ENCODE measurements at places on chromosomes 4 and X.

GRCh38 chr4:187181054-187181453, 457.4 kb upstream of the FAT1 start:
- ATAC-seq, result no peak

GRCh38 chr4:184536065-184536880, 61.9 kb upstream of the IRF2 start:
- ATAC-seq, result no peak

GRCh38 chr4:31516520-31516919, 796.4 kb downstream of the PCDH7 start:
- no peak for ATAC-seq

DNA sequence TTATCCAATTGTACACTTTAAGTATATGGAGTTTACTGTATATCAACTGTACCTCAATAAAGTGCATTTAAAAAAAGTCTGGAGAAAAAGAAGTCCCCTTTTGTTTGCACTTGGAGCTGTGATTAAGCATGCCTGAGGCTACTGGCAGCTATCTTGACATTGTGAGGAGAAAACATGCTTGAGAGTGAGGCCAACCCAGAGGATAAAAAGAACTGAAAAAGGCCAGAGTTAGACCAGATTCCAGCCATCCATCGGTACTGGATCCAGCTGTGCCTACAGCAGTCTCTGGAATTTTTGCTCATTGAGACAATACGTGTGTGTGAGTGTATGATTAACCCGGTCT, 57.4 kb downstream of the LGI2 start:
- no peak for ATAC-seq

- peak; percentile 45 for ATAC-seq
These were observed 11.3 kb upstream of the LONRF3 start for GRCh38 chrX:118963159-118963558.

DNA sequence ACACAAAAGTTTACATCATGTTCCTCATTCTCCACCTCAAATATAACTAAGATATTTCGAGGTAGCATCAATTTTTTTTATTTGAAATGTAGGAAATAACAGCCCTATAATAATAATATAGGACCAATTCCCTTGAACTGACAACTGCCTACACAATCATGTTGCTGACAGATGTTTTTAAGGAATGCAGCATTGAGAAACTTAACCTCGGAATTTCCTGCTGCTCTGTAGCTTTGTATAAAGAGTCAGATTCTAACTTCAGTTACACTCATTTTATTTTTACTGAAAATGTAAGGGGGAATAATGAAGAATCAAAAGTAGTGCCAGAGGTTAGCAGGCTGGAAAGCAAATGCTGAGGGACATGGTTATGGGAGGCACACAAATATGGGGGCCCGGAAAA, 235.8 kb downstream of the RBMX2 start:
- no peak for ATAC-seq

DNA sequence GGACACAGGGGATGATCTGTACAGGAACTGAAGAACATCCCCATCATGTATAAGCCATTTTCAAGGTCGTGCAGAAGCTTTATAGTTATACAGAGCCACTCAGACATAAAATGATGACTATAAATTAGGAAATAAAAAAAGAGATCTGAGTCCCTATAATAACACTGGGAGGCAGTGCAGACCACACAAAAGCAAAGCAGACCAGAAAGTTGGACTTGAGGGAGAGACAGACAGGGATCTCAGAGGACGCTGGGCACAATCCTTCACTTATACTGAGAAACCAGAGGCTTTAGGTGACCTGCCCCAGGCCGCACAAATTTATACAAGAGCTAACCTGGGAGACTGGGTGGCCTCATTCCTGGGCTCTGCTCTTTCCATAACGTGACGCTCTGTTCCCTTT, 70.5 kb downstream of the HADH start:
- no peak for ATAC-seq

DNA sequence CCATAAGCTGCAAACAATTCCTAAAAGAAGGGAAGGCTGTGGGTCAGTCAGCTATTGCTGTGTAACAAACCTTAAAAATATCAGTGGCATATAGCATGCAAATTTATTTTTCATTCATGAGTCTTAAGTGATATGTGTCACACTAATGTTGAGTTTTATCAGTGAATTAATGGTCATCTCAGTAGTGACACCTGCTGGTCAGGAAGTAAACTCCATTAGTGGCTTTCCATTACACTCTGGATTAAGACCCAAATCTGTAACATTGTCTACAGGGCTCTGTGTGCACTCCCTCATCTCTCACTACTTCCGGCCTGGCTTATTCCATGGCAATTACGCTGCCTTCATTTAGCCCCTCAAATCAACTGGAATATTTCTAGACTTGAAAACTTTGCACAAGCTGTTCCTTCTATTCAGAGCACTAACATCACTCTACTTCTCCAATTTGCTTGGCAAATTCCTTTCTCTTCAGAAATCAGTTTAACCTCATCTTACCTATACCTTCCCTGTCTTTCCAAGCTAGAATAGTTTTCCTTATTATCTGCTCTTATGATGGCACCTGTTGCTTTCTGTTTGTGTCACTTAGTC, 217.3 kb upstream of the TAPT1 start:
- no peak for ATAC-seq

- no peak for ATAC-seq
These were observed 70.8 kb upstream of the RAI2 start for GRCh38 chrX:17931855-17932254.

GRCh38 chrX:9845578-9845952, 59.3 kb downstream of the SHROOM2 start:
- no peak for ATAC-seq

- ATAC-seq, result no peak
These were observed 1080.4 kb upstream of the INTU start for GRCh38 chr4:126552321-126552720.

DNA sequence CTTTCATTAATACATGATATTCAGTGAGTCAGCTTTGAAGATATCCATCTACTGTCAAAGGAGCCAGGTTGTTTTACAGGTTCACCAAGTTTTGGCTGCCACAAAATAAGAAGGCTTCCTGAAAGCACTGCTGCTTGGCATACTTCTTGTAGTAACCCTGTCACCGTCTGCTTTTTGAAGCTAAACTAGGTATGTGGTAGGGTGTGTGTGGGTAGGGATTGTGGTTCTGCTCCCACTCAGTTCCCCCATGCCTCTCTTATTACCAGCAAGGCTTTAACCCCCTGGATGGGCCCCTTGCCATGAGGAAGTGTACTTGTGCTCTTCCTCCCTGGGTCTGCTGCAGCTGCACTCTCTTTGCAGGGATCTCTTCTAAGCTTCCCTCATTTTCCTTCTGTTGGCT, 191.2 kb downstream of the BANK1 start:
- ATAC-seq, result peak; percentile 78

DNA sequence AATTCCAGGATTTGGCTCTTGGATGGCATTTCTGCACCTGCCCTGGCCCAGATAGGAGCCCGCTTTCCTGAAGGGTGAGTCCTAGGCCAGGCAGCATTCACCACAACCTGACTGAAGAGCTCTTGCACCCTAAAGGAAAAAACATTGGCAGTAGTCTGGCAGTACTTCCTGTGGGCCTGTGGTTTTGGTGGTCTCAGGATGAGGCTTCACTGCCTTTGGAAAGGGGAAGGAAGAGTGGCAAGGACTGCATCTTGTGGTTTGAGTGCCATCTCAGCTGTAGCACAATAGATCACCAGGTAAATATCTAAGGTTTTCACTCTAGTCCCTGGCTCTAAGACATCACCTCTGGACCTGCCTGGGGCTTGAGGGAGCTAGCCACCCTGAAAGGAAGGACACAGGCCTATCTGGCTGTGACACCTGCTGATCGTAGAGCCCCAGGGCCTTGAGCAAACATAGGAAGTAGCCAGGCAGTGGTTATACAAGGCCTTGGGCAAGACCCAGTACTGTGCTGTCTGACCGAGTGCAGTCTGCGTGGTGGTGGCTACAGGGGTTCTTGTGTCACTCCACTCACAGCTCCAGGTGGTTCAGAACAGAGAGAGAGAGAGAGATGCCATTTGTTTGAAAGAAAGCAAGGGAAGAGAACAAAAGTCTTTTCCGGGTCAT, 28.5 kb upstream of the PRRG1 start:
- ATAC-seq, result no peak

DNA sequence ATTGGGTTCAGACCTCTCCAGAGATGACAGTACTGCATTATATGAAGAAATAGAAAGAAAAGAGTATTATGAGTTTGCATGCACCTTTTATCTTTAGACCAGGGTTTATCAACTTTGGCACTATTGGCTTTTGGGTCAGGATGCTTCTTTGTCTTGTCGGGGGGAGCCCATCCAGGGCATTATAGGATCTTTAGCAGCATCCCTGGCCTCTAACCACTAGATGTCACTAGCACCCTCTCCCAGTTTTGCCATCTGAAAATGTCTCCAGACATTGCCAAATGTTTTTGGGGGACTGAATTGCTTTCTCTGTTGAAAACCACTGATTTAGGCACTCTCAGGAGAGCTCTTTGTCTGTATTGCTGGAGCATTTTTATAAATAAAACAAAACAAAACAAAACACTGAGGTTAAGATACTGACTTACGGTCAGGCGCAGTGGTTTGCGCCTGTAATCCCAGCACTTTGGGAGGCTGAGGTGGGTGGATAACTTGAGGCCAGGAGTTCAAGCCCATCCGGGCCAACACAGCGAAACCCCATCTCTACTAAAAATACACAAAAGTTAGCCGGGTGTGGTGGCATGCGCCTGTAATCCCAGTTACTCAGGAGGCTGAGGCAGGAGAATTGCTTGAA, 23.6 kb downstream of the CA5B start:
- ATAC-seq, result no peak

DNA sequence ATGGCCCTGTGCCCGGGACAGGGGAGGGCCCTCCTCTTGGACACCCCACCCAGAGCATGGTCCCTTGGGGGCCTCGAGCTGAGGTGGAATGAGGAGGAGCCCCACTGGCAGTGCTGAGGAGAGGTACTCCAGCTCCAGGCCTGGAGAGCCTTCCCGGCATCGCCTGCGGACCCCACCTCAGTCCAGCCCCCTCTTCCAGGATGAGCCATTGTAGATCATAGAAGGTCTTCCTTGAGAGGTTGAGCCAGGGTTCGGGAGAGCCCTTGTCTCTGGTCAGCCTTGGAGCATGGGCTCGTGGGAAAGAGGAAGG, 16.9 kb downstream of the SMIM10L2A start:
- no peak for ATAC-seq

GRCh38 chrX:123291623-123292022, 107.5 kb downstream of the GRIA3 start:
- no peak for ATAC-seq

- no peak for ATAC-seq
These were observed 6.3 kb downstream of the LONRF3 start for GRCh38 chrX:118980761-118981160.

DNA sequence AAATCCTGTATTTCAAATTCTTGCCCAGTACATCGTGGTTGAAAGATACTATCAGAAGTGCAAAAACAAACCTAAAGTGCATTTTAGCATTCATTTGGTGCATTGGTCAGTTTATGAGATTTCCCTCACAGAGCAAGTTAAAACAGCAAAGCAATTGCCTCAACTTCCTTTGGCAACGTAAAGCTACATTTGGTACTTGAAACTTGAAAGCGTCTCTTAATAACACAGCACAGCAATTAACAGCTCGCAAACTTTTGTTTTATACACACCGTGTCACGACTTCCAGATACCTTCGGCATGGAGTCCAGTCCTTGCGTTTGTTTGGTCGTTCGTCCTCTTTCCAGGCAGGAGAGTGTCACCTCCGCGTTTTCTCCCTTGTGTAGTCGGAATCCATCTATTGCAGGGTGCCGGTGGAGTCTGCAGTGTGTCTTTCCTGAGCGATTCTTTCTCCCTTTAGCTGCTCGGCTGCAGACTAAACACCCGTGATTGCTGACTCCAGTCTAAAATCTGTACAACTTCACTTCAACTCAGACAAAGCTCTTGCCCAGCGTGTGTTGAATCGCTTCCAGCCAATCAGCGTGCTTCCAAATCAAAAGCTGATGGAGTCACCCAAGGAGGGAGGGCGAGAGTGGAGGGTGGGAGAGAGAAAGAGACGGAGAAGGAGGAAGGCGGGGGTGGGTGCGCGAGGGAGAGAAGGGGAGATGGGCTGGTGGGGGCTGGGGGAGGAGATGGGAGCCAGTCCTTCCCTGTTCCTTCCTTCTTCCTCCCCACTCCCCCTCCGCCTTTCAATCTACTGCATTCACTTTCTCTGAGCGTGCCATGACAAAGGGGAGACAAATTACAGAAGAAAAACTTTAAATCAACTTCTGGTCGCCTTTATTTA, at the start of gene PCDH18:
Gene PCDH18 (minus strand): TSS at position 509 of the 883 bp plus-strand sequence. CDS start 406 bp downstream, at position 103.
- ATAC-seq, result peak; percentile 12

DNA sequence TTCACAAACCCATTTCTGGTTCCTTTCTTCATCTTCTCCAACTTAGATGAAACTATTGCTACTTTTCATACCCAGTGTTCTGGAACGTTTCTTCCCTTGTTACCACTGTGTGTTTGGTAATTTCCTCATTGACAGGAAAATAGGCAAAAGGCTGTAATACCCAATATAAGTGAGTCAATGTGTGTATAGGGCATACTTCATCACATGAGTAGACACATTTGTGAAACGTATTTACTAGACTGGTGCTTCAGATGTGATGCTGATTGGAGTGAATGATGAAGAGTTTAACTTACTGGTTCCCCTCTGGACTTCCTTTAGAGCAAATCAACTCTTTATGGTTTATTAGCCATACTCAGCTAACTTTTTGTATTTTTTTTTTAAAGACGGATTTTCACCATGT, 195.1 kb upstream of the ATP6AP2 start:
- no peak for ATAC-seq

- ATAC-seq, result no peak
These were observed 13.5 kb upstream of the MAGEA8 start for GRCh38 chrX:149867488-149867887.

DNA sequence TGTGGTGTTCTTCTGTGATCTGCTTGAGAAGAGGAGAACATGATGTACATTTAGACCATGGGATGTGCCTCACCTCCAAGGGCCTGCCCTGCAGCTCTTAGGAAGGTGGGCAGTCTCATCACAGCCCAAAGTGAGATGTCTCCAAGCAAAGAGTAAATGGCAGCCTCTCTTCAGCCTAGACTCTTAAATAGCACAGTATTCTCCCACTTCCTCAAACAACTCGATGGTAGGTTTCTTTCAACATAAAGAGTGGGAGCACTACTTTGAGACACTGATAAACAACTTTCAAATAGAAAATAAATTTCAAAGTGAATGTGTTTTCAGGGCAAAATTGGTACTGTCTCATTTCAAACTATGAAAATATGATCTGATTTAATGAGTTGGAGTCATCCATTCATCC, 35.2 kb downstream of the EDNRA start:
- ATAC-seq, result no peak

GRCh38 chrX:111443946-111444345, 32.0 kb upstream of the DCX start:
- no peak for ATAC-seq

DNA sequence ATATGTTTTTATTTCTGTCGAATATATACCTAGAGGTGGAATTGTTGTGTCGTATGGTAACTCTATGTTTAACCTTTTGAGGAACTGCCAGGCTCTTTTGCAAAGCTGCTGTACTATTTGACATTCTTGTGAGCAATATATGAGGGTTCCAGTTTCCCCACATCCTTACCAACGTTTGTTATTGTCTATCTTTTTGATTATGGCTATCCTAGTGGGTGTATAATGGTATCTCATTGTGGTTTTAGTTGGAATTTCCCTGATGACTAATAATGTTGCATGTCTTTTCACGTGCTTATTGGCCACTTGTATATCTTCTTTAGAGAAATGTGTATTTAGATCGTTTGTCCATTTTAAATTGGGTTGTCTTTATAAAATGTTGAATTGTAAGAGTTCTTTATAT, 24.5 kb downstream of the REPS2 start:
- peak; percentile 50 for ATAC-seq

- no peak for ATAC-seq
These were observed 56.8 kb downstream of the ANOS1 start for GRCh38 chrX:8675006-8675630.
